ENCODE measurements at places on chromosomes 3 and 15. TPM values are rescaled to one million over a fixed set of nuclear protein-coding genes. Genes with fewer than 3 reads are reported as not detected.

The ADIPOQ gene
- total RNA-seq: 24.2 TPM

The SEMA3B gene
- 33.9 TPM for total RNA-seq

The C3orf85 gene
- not detected for total RNA-seq

The CCR2 gene
- 2.2 TPM for total RNA-seq

The CMTM8 gene
- 4.8 TPM for total RNA-seq

The MAP1A gene
- 68.3 TPM for total RNA-seq
